ENCODE measurements at places on chromosomes 3 and 15. TPM values are rescaled to one million over a fixed set of nuclear protein-coding genes. Genes with fewer than 3 reads are reported as not detected.

GRCh38 chr3:69976021-69976420 lies 23.5 kb upstream of the SAMMSON start:
- no peak for DNase-seq
- peaks cover 15% of the 10 kb centered on the region for H3K36me3 ChIP-seq
- H3K4me3 ChIP-seq, result no peak overlapping the region
- no peaks in the 10 kb centered on the region for H3K4me1 ChIP-seq
- peaks cover 7% of the 10 kb centered on the region for H3K27me3 ChIP-seq

DNA sequence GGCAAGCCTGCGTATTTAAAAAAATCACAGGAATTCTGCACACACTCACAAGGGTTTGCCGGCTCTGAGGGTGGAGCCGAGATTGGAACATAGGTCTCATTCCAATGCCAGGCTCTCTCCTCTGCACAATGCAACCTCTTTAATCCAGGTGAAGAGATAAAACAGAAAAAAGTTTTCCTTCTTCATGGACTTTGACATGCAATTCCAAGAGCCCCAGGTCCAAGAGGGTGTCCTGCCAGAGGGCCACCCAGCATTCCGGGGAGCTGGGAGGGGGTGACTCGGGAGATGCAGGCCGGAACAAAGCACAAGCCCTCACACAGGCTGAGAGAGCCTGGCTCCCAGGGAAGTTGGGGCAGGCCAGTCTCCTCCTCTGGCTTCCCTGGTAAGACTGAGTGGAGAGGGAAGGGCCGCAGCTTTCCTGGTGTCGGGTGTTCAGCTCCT lies 6.7 kb upstream of the SLC12A8 start:
- H3K4me3 ChIP-seq, result no peak overlapping the region
- H3K4me1 ChIP-seq, result peaks cover 20% of the 10 kb centered on the region
- H3K27ac ChIP-seq, result no peak overlapping the region
- DNase-seq, result no peak

TERC gene
- total RNA-seq, result 48.5 TPM

MASP1 gene
- 3.5 TPM for total RNA-seq

GRCh38 chr3:169448501-169448900 lies 215.0 kb downstream of the MECOM start:
- no peaks in the 10 kb centered on the region for H3K27me3 ChIP-seq
- peaks cover 28% of the 10 kb centered on the region for H3K36me3 ChIP-seq
- H3K27ac ChIP-seq, result no peak overlapping the region
- H3K4me3 ChIP-seq, result no peak overlapping the region
- DNase-seq, result no peak

DNA sequence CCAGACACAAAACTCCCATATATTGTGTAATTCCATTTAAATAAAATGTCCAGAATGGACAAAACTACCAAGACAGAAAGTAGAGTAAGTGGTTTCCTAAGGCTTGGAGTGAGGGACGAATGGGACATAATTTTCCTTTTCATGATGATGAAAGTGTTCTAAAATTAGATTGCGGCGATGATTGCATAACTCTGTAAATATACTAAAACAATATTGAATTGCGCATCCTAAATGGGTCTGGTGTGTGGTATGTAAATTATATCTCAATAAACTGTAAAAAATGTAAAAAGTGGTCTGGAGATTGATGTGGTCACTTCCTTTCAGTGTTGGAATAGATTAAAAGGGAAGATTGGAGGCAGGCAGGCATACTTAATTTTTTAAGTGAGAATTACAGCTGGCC lies 105.9 kb upstream of the KCNAB1 start:
- H3K36me3 ChIP-seq, result no peaks in the 10 kb centered on the region
- H3K27me3 ChIP-seq, result no peaks in the 10 kb centered on the region
- no peak for DNase-seq
- peaks cover 2% of the 10 kb centered on the region for H3K4me1 ChIP-seq
- H3K4me3 ChIP-seq, result no peak overlapping the region
- no peak overlapping the region for H3K27ac ChIP-seq

- no peak overlapping the region for H3K4me3 ChIP-seq
- H3K27ac ChIP-seq, result no peak overlapping the region
- peaks cover 24% of the 10 kb centered on the region for H3K36me3 ChIP-seq
Measured at GRCh38 chr3:5788496-5788895, 601.0 kb downstream of the EDEM1 start.

GOLGA8N gene
- 1.8 TPM for total RNA-seq
